ENCODE measurements at places on chromosomes 3 and 15.

DNA sequence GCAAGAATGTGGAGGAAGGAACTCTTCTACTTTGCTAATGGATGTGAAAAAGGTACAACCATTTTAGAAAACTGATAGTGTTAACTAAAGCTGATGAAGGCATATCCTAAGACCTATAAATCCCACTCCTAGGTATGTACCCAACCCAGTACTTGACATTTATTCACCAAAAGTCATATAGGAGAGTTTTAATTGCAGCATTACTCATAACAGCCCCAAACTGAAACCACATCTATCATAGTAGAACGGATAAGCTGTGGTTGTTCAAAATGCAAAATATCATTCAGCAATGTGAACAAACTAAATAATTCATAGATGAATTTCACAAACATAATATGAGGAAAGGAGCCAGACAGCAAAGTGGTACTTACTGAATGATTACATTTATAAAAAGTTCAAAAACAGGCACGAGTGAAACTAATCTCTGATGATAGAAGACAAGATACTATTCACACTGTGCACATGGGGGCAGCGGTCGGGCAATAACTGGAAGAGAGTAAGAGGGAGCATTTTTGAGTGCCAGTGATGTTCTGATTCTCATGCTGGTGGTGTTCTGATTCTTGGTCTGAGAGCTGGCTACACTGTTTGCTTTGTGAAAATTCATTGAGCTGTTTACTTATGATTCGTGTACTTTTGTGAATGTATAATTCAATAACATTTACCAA lies 34.3 kb downstream of the GOLIM4 start:
- no peak for DNase-seq

DNA sequence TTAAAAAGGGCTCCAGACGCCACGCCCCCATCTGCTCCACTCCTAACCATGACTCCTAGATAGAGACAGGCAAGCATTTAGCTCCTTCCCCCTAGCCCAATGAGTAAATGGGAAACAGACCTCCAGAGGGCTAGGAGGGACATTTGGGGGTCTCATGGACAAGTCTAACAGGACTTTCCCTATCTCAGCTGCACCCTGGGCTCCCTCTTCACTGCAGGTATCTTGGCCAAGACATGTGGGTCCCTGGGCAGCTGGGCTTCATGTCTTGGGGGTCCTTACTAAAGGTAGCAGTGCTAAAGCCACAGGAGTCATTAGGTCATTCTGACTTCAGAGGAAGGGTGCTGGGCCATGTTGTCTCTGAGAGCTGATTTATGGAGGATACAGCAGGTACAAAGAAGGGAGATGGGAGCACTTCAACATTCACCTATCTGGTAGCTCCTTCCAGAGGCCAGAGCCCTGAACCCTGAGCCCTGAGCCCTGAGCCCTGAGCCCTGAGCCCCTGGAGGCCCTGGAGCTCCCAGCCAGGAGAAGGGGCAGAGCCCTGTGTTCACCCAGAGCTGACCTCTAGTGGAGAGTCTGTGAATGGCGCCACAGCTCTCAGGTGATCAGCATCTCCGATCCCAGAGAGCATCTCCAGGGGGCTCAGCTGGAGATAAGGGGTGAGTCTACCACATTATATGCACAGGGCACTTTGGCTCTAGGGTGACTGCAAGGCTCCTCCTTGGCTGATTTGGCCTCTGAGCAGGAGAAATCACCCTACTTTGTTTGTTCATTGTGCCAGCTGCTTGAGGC lies 40.1 kb upstream of the EPHB1 start:
- DNase-seq = no peak

- no peak for DNase-seq
Observed at GRCh38 chr15:60715859-60716258, 236.9 kb upstream of the ICE2 start.

- DNase-seq = peak; percentile 11
Observed at GRCh38 chr3:185308126-185308754, 54.4 kb upstream of the EHHADH start.

DNA sequence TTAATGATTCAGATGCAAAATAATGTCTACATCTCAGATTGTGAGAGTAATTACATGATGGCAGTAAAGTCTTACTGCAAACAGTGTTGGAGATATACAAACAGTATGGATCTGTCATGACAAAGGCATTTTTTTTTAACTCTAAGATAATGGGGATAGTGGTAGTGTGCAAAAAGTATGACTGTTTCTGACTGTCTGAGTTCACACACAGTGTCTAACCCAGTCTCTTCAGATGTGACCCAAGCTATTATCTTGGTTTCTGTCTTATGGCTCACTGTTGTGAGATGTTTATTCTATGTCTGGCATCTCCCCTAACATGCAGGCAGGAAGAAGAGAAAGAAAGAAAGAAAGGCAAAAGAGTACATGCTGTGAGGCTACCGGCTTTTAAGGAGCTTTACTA lies 17.0 kb downstream of the RPL39L start:
- DNase-seq = no peak

DNA sequence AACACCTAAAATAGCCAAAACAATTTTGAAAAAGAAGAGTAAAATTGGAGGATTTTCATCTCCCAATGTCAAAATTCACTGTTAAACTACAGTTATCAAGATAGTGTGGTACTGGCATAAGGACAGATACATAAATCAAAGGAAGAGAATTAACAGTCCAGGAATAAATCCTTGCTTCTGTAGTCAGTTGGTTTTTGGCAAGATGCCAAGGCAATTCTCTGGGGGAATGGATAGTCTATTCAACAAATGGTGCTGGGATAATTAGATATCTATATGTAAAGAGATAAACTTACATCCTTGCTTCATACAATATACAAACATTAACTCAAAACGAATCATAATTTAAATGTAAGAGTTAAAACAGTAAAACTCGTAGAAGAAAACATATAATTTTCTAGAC lies 57.9 kb upstream of the SELENOK start:
- DNase-seq = no peak

DNA sequence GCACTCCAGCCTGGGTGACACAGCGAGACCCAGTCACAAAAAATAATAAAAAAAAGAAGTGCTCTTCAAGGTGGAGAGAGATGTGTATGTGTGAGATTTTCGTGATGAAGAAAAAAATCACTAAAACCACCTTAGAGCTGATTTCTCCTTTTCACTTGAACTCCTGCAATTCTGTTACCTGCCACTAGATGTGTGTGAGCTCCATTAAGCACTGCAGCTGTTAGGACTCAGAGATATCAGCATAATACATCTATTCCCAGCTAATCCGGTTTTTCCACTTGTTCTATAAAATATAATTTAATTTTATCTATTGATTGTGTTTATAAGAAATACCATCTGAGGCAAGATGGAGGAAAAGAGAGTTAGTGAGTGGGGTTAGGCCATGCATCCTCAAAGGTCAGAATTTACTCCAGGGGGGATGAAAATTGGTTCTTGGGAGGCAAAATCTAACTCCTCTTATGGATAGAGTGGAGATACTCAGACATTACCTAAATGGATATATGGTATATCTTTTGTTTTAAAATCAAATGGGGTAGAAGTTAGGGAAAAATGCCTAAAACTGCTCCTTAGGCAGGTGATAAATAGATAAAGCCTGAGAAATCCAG lies 152.7 kb downstream of the IL20RB start:
- DNase-seq = no peak

- no peak for DNase-seq
Observed at GRCh38 chr3:56983427-56983826, 77.0 kb upstream of the SPATA12 start.

DNA sequence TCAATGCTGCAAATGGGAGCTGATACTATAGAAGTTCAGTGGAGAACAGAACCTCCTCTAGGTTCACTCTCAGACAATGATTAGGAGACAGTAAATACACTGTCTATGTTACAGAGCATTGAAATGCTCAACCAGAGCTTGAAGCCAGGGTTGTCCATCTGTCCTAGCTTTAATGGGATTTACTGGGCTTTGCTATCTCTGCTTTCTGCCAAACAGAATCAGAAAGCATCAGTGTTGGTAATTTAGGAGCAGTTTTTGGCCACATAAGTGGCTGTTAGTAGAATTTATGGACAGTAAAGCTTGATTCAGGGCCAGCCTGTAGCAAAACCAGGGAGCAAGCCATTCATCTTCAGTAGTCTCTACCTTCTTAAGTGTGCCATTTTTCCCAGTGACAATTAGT lies 396.3 kb downstream of the LSAMP start:
- no peak for DNase-seq

DNA sequence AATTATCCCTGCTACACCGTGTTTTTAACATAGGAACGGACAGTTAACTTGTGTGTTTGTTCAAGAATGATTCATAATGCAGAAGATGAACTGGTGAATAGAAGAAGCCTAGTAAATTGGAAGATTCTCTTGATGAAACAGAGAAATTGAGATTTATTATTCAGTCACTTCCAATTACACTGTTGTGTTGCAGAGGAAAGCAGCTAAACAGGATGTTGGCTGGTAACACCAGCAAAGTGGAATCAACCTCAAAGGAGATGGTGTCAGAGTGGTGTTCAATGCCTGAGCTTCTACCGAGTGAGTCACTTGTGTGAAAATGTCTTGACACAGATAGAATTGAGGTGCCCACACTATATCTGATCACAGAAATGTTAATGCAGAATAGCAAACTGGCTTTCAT lies 399.6 kb downstream of the LPP start:
- peak; percentile 44 for DNase-seq

- DNase-seq = no peak
Observed at GRCh38 chr3:107987036-107987939, 103.5 kb downstream of the CD47 start.

DNA sequence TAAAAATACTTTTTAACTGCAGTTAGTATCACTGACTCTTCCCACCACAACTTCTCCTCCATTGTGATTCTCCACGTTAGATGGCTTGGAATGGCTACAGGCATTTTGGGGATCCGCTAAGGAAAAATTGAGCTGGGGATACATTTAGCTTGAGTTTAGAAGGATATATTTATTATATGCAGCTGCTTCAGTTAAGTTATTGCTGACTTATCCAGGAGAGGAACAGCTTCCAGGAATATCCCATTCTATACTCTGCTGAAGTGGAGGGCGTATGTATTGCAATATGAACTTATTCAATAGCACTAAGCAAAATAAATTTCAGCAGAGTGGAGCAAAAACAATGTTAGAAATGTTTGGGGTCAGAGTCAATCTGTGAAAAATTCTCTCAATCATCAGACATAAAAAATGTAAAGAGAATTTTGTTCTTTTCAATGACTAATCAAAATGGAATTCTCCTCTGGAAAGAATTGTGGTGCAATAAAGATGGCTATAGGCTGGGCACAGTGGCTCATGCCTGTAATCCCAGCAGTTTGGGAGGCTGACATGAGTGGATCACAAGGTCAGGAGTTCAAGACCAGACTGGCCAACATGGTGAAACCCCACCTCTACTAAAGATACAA lies 84.7 kb downstream of the NCEH1 start:
- no peak for DNase-seq

DNA sequence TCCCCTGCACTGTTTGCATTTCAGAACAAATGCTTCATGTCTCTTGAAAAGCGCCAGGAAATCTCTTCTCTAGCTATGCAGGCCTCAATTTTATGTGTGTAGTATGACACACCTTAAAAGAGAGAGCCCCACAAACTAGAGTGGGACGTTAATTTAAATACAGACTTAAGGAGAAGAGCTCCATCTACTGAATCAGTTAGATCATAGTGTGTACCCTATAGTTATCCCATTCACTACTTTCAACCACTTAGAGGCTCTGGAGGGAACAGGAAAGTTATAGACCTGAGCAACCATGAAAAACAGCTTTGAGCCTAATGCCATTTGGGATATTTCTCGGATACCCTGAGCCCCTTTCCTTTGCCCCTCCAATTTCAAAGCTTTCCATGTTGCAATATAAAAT lies 153.7 kb downstream of the TIGIT start:
- DNase-seq = no peak

DNA sequence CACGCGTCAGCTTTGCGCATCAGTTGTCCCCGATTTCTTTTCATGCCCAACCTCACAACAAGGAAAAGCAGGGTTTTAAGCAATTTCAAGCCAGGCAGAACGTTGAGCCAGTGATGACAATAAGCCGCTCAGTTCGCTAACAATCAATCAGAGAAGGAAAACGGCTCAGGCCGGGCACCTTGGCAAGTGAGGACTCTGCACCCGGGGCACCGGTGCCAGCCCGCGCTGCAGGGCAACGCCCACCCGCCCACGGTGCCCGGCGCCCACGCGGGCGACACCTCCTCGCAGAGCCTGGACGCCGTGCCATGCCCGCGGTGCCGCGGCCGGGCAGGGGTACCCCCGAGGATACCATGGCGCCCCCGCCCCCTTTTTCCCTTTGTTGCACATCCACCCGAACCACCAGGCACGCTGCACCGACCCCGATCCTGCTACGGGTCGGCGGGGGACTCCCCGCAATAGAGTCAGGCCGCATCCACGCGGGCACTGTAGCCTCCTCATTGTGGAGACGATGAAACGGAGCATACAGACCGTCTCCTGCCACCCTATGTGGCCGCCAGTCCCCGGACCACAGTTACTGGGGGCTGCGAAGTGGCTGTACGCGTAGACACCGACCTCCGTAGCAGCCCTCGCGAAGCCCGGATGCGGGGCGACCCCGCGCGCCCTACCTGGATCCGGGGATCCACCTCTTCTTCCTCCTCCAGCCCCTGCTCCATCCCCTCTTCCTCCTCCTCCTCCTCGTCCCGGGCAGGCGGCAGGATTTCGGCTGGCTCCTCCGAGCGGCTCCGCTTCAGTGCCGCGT lies 581 bp downstream of the SH3BP5 start:
- no peak for DNase-seq

DNA sequence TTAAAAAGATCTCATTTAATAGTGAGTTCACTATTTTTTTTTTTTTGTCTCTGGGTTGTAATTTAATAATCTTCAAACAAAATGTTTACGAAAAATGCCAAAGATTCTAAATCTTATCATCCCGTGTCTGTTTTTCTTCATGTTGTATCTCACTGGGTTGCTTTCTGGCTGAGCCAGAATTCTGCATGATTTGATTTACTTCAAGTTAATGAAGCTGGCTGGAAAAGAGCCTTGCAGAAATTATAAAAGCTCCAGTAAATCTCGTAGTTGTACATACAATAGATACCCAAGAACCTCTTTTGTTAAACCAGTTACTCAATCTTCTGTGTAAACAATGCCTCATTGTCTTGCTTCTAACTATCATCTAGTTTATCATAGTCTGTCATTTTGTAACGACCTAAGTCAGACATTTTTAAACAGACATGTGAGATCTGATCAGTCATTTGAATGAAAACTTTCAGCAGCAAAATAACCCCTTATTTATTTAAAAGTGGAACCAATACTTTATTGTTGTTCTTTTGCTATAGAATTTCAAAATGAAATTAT lies 249.0 kb downstream of the MCTP2 start:
- DNase-seq = no peak

DNA sequence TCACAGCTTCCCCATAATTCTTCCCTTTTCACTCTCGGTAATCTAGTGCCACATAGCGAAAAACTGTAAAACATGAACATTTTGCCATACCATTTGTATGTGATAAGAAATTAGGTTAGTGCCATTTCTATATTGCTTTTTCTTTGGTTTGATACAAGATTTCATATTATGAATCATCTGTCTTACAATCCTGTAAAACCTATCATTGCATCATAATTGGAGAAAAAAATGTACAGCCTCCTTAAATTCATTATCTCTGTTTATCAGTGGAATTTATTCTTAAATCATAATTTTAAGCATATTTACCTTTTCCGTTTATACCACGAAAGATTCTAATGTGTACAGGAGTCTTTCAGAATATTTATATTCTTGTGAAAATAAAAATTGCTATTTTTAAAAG lies 23.8 kb downstream of the SEC62 start:
- no peak for DNase-seq
